Stimulated activated CD4-positive, alpha-beta T cell treated with anti-CD3 and anti-CD28 coated beads, Interleukin-2, amount 100 ng/mL, for 48 hours (primary cell): ENCODE measurements at places on chromosomes 2 and 18.

GRCh38 chr2:33275689-33276444 is 200.6 kb upstream of the RASGRP3 start:
- no peak for DNase-seq

- DNase-seq = no peak
Observed at GRCh38 chr18:40932862-40933261, 1022.2 kb upstream of the PIK3C3 start.

DNA sequence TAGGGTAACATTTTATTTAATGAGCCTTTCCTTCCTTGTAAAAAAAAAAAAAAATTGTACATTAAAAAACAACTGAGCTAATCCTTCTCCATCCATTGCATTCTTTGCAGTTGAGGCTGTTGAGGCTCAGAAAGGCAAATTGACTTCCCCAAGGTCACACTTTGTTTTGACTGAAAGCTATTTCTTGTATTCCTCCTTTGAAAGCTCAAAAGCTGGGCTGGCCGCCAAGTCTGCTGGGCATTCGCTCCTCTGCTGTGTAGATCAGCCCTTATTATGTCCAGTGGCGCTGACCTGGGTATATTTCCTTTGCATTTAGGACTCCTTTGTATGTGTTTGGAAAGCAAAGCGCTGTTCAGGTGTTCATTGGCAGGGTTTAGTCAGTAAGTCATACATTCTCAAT is 44.0 kb downstream of the SGPP2 start:
- no peak for DNase-seq

- no peak for DNase-seq
Observed at GRCh38 chr2:172248785-172249187, 146.1 kb upstream of the DLX2 start.

- no peak for DNase-seq
Observed at GRCh38 chr2:74149570-74150319, 2.0 kb upstream of the BOLA3 start.

DNA sequence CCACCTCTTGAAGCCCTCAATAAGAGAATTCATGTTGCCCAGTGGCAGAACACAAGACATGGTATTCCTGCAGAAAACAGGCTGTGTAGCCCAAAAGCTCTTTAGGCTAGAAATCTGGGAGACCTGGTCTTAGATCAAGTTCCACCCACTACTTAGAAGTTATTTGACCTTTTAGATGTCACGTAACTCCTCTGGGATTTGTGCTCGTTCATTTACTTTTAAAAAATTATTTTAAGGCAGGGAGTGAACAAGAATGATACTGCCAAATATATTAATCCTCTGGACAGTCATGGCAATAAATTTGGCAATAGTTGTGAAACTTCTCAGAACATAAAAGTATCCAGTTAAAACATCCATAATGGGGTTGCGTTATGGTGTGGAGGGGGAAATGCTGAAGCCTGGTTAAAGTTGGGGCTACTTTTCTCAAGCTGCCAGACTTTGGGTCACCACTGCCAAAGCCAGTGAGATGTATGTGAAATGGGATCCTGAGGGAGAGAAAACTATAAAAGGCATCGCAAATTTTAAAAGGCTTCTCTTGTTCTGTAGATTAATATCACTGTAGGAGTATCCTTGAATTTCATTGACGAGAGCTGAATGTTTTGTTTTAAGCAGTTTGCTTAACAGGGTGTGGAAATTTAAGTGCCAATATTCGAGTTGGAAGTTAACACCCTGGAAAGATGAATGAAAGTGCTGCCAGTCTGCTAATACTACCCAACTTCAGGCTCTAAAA is 15.8 kb downstream of the DAPL1 start:
- DNase-seq = no peak

GRCh38 chr2:161956738-161957137 is 117.3 kb downstream of the DPP4 start:
- no peak for DNase-seq

DNA sequence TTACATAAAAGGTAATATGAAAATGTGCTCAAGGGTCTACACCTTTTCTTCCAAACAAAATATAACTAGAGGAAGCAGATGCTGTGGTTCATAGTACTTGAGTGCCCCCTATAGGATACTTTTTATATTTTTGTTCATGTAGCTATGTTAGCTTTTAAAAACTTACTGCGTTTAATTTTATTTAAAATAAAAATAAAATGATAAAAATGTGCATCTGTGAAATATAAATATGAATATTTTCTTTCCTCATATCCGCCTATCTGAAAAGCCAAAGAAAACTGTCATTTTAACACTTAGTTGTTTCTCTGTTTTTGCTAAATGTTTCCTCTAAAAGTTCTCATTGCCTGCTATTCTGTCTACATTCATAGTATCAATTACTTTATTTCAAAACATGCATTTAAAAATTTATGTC is 9.6 kb upstream of the LRP1B start:
- DNase-seq = no peak

- no peak for DNase-seq
Observed at GRCh38 chr2:44560941-44561340, 199.2 kb downstream of the CAMKMT start.

- DNase-seq = no peak
Observed at GRCh38 chr2:39243469-39244123, at the start of gene CDKL4. Gene CDKL4 (minus strand): TSS chr2:39243970.

GRCh38 chr18:48613589-48614404 is 75.0 kb downstream of the CTIF start:
- DNase-seq = no peak

- no peak for DNase-seq
Observed at GRCh38 chr18:74451148-74451547, 6.0 kb downstream of the DIPK1C start.

- DNase-seq = no peak
Observed at GRCh38 chr2:158533009-158533408, 76.3 kb downstream of the PKP4 start.

- DNase-seq = no peak
Observed at GRCh38 chr2:12493031-12493513, 223.7 kb upstream of the TRIB2 start.

- no peak for DNase-seq
Observed at GRCh38 chr2:16725549-16725948, 59.9 kb upstream of the CYRIA start.

DNA sequence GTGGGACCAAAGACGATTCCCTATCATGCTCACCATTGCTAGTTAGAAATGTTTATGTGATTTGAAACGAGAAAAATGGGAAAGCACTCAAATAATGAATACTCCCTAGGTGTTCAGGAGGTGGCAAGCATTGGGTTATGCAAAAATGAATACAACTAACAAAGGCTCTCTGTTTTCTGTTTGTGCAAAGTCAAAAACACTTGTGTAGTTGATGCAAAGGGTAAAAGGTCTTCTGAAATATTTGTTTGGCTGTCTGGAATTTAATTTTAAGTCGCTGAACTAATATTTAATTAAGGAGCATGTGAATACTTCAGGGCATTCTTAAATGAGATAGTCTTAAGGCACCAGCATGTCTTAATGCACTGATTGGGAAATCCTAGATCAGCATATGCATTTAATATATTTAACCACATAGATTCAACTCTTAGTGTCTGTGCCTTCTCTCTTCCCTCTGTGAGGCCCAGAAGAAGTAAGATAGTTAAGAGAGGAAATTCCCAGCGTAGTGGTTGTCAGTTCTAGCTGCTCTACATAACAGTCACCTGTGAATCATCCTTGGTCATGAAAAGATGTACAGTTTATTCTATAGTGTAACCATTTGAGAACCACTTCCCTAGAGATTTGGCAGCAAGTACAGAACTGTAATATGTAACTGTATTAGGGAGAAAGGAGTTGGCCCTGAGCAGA is 111.9 kb downstream of the EPC2 start:
- no peak for DNase-seq

GRCh38 chr2:147450661-147451510 is 393.9 kb upstream of the ACVR2A start:
- DNase-seq = no peak

- DNase-seq = peak; percentile 60
Observed at GRCh38 chr2:64653109-64654062, at the start of gene SERTAD2. Gene SERTAD2 (minus strand): TSS chr2:64653913. CDS start chr2:64636871, 17,042 bp downstream.

DNA sequence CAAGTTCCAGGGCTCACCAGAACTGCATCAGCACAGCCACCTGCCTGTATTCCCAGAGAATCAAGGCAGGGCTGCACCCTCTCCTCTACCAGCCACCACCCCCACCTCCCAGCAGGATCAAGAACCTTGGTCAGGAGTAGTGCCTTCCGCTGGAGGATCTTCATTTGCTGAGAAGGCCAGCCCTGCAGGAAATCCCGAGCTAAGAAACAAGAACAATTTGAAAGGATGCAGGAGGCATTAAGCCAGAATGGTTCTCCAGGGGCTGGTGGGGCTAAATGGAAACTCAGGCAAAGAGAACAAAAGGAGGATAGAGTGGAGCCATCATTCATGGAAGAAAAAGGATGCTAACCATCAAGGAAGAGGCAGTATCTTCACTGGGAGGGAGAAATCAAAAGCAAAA is 147.3 kb upstream of the SLC14A2 start:
- no peak for DNase-seq

DNA sequence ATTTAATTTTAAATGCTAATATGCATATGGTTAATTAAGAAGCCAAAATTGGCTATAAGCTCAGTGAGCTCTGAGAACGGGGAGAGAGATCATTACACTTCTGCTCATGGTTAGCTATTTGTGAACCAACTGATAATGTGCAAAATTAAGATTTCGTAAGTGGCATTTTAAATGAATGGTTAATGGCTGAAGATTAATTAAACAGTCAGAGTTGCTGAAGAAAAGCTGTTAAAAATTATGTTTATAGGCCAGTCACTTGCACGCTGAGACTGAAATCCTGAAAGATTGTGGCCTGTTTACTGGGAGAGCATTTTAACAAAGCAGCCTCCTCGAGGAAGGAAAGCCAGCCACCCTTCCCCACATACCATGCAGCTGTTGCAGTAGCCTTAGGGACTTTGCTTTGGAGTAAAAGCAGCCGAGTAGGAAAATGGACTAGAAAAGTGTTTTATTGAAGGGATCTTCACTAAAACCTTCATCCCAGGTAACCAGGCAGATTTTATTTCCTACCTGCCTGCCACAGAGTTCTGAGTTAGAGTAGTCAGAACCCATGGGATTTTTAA is 218.8 kb upstream of the NRP2 start:
- DNase-seq = no peak

GRCh38 chr2:10501451-10501961 is 53.4 kb upstream of the ODC1 start:
- no peak for DNase-seq

- DNase-seq = no peak
Observed at GRCh38 chr2:173044686-173045085, 31.0 kb upstream of the MAP3K20 start.

DNA sequence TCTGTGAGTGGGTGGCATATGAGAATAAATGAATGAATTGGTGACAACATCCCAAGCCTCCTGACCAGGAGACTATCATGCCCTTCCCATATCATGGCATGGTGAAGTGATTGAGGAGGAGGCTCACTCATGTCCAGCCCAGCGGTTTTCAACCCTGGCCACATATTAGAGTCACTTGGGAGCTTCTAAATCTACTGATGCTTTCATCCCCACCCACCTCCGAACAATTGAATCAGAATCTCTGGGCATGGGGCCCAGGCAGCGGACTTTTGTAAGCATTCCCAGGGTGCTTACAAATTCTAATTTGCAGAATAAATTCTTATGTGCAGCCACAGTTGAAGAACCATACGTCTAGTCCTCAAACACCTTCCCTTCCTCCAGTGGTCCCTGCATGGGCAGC is 81.7 kb upstream of the SEC11C start:
- no peak for DNase-seq

DNA sequence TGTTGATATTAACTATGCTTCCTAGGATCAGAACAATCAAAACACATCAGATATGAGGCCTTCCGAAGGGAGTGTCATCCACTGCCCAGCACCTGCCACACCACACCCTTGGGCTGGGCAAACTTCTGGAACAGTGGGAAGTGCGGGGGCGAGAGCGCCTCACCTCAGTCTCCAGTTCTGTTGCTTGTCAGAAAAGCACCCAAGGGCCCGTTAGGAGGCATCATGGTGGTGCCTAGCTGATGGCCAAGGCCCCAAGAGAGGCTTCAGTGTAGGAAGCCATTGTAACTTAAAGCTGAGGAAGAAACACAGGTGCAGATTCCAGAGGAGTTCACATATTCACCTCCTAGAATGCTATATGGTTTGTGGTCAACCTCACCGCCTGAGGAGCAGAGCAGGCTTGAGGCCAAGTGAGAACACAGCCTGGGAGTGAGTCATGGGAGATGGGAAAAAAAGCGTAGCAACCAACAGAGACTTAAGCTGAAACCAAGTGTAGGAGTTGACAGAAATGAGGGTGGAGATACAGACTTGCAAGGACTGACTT is 85.1 kb upstream of the ATL2 start:
- DNase-seq = peak; percentile 48

- DNase-seq = no peak
Observed at GRCh38 chr2:181882246-181883020, 9.1 kb upstream of the ITPRID2 start.

DNA sequence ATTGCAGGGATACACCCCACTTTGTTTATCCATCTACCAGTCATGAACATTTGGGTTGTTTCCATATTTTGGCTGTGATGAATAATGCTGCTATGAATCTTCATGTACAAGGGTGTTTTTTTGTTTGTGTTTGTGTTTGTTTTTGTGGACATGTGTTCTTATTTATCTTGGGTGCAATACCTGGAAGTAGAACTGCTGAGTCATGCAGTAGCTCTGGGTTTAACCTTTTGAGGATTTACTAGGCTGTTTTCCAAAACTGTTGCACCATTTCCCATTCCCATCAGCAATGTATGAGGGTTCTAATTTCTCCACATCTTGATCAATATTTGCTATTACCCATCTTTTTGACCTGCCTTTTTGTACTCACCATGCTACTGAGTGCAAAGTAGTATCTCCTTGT is 140.0 kb upstream of the CYP1B1 start:
- no peak for DNase-seq

- DNase-seq = no peak
Observed at GRCh38 chr2:235940330-235940729, 227.9 kb downstream of the GBX2 start.

GRCh38 chr18:9771261-9771976 is 63.3 kb downstream of the RAB31 start:
- peak; percentile 68 for DNase-seq

DNA sequence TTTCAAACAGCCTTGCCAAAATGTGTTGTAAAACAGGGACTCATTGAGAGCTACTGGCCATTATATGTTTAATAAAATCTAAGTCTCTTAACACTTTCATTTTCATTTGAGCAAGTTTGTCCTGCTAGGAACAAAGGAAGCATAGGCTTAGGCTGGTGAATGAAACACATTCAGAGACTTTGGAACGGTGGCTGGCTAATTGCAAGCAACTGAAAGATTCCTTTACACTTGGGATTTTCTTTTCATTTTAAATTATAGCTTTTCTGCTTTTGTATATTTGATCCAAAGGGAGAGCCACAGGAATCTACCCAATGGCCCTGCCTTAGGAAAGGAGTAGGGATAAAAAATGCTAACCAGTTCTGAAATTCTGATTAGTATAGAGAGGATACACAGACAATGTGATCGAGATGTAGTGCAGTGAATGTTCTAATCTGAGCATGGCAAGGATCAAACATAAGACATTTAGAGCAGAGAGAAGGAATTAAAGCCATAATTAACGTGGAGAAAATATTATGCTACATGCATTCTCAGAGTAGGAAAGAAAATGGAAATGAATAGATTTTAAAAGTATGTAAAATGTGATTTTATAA is 911.4 kb upstream of the SLC39A10 start:
- no peak for DNase-seq

GRCh38 chr2:73359915-73360697 is 25.5 kb upstream of the ALMS1 start:
- no peak for DNase-seq
